ENCODE measurements at places on chromosomes 4 and X.

- no peak for DNase-seq
Observed at GRCh38 chrX:997631-998137, 214.8 kb downstream of the CRLF2 start.

DNA sequence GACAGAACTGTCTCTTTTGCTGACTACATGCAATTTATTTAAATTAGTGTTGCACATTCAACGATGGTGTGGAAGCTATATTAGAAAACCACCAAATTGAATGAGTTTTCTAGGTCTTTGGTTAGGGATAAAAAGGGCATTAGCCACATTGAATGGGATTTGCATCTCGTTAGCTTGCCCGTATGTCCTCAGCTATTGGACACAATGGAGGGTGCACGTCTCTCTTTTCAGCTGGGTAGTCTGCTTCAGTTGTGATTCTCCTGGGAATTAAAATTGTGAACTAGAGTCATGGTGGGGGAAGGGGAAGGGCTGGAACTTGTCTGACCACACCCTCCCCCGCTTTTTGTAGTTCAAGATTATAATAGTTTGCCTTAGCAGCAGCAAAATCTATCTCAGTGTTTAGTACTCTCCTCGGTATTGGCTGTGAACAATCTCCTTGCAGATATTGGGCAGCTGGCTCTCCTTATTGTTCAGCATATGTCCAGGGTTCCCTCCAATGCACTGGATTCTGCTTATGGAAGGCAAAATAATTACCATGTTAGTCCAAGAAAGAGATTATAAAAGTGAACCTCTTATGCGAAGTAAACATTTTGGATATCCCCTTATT lies 23.3 kb downstream of the TRIM2 start:
- no peak for DNase-seq

DNA sequence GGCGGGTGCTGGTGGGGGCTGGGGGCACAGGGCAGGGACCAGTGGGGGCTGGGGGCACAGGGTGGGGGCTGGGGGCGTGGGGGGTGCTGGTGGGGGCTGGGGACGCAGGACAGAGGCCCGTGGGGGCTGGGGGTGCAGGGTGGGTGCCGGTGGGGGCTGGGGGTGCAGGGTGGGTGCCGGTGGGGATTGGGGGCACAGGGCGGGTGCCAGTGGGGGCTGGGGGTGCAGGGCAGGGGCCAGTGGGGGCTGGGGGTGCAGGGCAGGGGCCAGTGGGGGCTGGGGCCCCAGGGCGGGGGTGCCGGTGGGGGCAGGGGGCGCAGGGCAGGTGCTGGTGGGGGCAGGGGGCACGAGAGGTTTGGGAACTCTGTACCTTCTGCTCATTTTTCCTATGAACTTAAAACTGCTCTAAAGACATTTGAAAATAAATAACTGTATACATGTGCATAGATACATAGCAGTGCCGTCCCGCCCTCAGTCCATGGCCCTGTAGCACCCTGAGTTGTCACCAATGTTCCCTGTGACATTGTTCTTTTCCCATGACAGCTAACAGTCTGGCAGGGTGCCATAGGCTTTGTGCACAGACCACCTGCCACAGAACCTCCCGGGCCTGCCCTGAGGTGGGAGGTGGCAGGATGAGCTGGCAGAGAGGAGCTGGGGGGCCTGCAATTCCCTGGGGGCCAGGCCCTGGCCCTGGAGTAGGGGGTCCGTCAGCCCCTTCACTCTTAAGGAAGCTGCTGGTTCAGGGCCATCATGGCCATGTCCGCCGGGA lies 35.6 kb upstream of the ADRA2C start:
- no peak for DNase-seq

DNA sequence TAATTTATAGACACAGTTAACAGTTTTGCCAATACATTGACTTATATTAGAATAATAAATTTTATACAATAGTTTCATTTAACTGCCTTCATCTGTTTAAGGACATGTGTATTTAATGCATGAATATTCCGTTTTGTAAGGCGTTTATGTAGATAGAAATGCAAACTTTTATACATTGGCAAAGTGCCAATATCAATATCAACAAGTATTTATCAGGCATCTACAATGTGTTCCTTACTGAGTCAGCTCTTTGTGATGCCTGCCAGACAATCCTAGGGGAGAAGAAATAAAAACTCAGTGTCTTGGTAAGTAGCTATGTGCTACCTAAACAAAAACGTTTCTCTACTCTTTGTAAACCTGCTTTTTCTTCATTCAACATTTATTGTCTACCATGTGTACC lies 1142.2 kb downstream of the C4orf33 start:
- no peak for DNase-seq

DNA sequence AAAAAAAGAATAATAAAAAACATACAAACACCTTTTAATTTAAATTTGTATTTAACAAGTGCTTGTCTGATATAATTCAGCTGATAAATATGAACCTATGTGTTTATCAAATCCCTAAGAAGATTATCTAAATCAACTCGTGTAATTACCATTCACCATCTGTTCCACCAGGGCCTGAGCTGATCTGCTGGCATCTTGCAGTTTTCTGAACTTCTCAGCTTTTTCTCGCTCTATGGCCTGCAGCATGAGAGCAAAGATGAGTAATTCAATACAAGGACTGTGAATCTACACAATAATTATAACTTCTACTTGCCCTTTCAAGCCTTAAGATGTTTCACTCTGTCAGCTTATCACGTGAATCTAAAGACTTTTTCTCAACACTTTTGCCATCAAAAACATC lies 709.7 kb downstream of the DMD start:
- DNase-seq: no peak

- no peak for DNase-seq
Observed at GRCh38 chr4:7327341-7327885, 107.3 kb downstream of the PSAPL1 start.

- DNase-seq: no peak
Observed at GRCh38 chr4:2806390-2807355, 13.8 kb downstream of the SH3BP2 start.

GRCh38 chrX:46251755-46252154 lies 293.5 kb downstream of the ZNF674 start:
- no peak for DNase-seq

DNA sequence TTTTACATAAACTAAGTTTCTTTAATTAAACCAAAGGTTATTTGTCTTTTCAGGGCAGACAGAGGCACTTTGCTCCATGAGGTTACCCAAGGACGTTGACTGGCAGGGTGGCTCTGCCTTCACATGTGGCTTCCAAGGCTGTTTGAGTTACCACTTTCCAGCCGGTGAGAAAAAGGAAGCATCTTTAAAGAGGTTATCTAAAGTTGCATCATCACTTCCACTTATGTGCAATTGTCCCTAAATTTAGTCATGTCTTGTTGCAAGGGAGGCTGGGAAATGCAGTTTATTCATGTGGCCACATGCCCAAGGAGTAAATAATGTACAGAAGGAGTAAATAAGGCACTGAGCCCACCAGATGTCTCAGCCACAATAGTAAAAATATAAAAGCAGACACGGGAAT lies 29.0 kb upstream of the RAP1GDS1 start:
- no peak for DNase-seq

GRCh38 chr4:186934841-186935443 lies 211.3 kb upstream of the FAT1 start:
- no peak for DNase-seq

GRCh38 chr4:96146686-96147085 lies 306.8 kb downstream of the PDHA2 start:
- DNase-seq: no peak

- DNase-seq: no peak
Observed at GRCh38 chr4:137853424-137853823, 321.1 kb upstream of the PCDH18 start.

- no peak for DNase-seq
Observed at GRCh38 chr4:41991916-41992767, 1.8 kb downstream of the SLC30A9 start.

- no peak for DNase-seq
Observed at GRCh38 chr4:24910499-24910898, 2.3 kb downstream of the CCDC149 start.

DNA sequence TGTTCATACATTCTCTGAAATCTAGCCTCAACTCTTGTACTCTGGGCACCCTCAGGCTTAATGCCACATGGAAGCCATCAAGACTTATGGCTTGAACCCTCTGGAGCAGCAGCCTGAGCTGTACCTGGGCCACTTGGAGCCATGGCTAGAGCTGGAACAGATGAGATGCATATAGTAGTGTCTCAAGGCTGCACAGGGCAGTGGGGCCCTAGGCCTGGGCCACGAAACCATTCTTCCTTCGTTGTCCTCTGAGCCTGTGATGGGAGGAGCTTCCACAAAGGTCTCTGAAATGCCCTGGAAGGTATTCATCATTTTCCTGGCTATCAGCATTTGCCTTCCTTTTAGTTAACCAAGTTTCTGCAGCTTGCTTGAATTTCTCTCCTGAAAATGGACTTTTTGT lies 1427.2 kb upstream of the PCDH10 start:
- no peak for DNase-seq

- DNase-seq: no peak
Observed at GRCh38 chrX:13755254-13755653, 20.7 kb downstream of the OFD1 start.
